ENCODE measurements at places on chromosomes 2 and 18. TPM values are rescaled to one million over a fixed set of nuclear protein-coding genes. Genes with fewer than 3 reads are reported as not detected.

KCNE4 gene
- polyA plus RNA-seq = 10.7 TPM

- DNase-seq = no peak
These were observed 190.8 kb upstream of the NDUFV2 start for GRCh38 chr18:8911408-8912340.

SNTG2 gene
- 3.7 TPM for polyA plus RNA-seq

DNAJC5G gene
- 1.4 TPM for polyA plus RNA-seq

IRS1 gene
- 13.8 TPM for polyA plus RNA-seq

DNA sequence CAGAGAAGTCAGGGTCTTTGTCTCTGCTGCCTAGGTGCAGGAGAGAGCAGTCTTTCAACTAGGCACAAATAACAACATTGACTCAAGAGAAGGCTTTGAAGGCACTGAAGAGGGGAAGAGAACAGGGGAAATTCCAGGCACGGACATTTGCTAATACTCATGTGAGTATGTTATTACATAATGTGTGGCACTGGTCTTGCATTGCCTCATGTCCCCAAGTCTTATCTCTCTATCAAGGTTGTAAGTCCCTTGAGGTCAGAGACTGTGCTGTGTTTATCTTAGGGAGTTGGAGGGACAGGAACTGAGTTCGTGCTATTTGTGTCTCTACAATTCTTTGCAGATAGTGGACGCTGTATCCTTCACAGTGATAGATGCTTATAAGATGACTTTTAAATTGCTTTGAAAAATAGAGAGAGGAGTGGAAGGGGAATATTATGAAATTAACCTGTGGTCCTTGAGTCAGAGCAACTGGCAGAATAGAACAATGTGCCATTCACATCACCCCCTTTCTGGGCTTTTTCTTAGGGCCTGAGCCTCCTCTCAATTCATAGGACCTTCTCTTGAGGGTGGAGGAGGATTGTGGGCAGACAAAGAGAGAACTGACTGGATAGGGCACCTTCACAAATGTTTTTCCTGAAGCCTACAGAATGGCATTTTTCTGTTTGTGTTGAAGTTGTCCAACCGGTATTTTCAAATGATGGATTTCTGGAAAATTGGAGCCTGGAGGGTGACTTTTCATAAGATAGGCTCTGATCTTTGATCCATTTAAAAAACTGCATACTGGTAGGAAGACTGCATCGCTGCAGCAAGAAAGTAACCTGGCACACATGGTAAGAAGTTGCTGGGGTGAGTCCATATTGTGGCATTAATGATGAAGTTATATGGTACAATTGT, 96.6 kb upstream of the CXCR4 start:
- no peak for DNase-seq

DNA sequence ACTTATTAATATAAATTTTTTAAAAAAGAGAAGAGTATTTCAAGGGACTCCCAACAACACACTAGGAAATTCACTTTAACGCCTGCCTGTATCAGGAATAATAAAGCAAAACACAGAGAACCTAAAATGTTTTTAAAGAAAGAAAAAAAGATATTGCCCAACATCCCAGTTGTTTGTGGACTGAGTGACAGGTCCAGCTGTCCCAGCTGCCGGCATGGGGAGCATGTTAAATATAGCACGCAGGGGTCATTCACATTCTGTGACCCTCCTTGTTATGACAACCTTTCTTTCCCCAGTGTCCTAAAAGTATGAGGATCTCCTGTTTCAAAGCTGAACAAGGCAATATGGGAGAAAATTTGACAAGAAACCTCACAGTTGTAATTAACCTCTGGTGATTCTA, 4.4 kb downstream of the KLHL41 start:
- no peak for DNase-seq

LAMA3 gene
- polyA plus RNA-seq = 2.0 TPM

UCN gene
- 0.62 TPM for polyA plus RNA-seq

DNA sequence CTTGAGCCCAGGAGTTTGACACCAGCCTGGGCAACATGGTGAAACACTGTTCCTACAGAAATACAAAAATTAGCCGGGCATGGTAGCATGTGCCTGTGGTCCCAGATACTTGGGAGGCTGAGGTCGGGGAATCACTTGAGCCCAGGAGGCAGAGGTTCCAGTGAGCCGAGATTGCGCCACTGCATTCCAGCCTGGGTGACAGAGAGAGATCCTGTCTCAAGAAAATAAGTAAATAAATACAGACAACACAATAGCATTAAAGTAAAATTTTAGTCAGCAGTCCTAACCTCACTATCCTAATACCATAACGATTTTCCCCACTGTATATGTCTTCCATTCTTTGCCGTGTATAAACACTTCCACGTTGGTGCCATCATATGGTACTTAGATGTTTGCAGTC, 83.0 kb upstream of the MBOAT2 start:
- DNase-seq = no peak
